ENCODE measurements at places on chromosomes 11 and 22.

- DNase-seq, result peak; percentile 10
These were observed 935.7 kb downstream of the BRD1 start for GRCh38 chr22:48891688-48892577.

DNA sequence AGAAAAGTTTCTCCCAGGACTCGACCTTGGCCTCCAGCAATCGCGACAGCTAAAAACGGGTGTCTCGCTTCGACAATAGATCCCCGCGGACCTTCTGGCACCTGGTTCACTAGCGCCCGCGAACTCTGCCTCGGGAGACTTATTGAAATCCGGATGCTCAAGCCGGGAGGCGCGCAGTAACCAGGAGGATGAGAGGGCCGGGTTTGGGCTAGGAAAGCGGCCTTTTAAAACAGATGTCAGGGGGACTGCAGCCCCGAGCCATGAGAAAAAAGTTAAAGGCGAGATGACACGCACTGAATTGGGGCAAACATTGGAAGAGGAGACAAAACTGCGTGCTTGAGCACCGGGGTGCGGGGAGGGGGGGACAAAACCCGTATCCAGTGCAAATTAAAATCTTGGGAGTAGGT lies 637 bp upstream of the ZBTB16 start:
- no peak for DNase-seq

- no peak for DNase-seq
These were observed 313.9 kb downstream of the TMEM135 start for GRCh38 chr11:87351676-87352075.

DNA sequence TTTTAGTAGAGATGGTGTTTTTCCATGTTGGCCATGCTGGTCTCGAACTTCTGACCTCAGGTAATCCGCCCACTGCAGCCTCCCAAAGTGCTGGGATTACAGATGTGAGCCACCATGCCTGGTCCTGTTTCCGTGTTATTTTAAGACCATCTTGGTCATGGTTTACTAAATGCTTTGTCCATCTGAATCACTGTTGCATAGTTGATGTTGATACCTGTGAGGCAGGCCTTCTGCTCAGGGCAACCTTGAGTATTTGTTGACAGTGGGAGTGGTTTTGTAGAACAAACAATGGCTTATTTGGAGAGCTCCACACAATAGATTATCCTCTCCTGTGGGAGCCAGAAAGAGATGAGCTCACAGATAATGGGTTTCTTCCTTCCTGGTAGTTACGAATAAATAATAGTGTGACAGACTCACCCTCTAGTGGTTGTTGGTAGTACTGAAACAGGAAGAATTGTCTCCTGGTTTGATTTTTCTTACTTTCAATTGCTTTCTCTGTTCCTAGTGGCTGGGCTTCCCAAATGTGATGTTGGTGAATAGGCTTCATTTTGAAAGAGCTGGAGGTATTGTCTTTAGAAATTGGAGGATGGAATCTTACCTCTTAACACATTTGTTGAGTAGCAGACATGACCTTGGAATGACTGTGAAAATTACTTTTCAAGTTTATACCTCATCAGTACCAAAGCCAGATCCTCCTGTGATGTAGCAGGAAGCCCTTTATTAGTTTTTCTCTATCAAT lies 39.0 kb downstream of the CTNND1 start:
- DNase-seq, result no peak

GRCh38 chr11:129277198-129277843 lies 85.2 kb upstream of the ARHGAP32 start:
- no peak for DNase-seq

DNA sequence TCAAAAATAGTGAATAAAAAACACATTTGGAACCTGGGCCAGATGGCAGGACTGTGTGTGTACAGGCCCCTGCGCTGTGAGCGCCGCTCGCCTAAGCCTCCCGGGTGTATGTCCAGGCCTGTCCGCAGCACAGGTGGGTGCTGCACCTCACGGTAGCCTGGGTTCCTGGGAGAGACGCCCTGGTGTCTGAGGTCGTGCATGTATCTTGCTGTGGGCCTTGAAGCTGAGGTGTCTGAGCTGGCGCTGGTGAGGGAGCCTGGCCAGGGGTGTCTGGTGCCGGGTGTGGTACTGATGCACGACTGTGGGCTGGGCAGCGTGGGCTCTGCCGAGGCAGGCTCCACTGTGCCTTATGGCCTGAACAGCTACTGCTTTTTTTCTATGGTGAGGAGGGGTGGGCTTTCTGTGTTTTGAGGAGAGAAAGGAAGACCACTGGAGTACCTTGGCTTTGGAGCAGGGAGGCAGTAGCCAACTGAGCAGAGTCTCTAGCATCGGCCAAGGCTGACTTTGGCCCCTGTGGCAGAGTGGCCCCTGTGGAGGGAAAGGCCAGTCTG lies 4.2 kb upstream of the ZDHHC8 start:
- no peak for DNase-seq

DNA sequence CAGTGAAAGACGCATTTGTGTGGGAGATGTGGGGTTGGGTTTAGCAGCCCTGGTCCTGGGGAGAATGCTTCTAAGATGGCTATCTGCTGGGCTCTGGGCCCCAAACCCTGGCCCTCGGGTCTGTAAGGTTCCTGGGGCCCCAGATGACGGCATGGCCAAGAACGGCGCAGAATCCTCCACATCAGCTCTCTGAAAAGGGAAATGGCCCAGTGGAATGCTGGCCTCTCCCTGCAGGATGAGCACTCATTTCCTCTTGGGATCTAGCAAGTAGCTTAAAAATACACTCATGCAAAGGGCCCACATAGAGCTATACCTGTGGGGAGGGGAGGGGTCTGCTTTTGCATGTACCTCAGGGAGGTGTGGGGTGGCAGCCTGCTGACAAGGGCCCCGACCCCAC lies 37.5 kb upstream of the LINC01488 start:
- DNase-seq, result no peak

DNA sequence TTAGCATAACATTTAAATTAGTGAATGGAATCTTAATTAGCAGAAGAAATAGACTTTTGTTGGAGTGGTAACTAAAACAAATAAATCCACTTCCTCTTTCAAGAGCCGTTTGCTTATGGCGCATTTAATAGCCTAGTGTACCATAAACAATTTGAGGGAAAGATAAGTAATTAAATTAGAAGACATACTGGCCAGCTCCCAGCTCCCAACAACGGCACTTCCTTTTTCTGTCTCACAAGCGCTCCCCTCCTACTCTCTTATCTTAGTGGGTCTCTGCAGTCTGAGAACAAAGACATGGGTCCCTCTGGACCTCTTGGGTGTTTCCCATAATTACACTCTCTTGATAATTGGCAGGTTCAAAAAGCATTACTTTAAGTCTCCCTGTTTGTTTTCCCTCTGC lies 146.0 kb downstream of the OPCML start:
- no peak for DNase-seq

- peak; percentile 40 for DNase-seq
These were observed 23.1 kb downstream of the MRGPRG start for GRCh38 chr11:3195251-3196160.

- DNase-seq, result no peak
These were observed 131.9 kb downstream of the SHANK2 start for GRCh38 chr11:71120471-71120896.

DNA sequence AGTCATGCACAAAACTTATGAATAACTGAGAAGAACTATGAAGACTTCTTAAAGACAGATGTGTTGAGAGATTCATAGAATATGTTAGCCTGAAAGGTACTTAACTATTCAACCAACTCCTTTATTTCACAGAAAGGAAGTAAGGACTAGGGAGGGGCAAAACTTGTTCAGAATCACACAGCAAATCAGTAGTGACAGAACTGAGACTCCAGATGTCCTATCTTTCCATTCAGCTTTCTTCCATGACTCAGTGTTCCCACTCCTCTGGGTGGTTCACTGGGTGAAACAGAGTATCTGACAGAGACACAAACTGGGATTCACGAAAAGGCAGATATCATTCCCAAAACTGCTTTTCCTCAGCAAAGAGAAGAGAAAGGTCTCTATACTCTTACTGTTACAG lies 1053.3 kb downstream of the DLG2 start:
- no peak for DNase-seq

GRCh38 chr11:128796270-128796669 lies 70.8 kb downstream of the KCNJ1 start:
- no peak for DNase-seq

- no peak for DNase-seq
These were observed 17.4 kb downstream of the KCTD21 start for GRCh38 chr11:78170874-78171549.

- DNase-seq, result no peak
These were observed 117.6 kb upstream of the THY1 start for GRCh38 chr11:119540370-119541125.

DNA sequence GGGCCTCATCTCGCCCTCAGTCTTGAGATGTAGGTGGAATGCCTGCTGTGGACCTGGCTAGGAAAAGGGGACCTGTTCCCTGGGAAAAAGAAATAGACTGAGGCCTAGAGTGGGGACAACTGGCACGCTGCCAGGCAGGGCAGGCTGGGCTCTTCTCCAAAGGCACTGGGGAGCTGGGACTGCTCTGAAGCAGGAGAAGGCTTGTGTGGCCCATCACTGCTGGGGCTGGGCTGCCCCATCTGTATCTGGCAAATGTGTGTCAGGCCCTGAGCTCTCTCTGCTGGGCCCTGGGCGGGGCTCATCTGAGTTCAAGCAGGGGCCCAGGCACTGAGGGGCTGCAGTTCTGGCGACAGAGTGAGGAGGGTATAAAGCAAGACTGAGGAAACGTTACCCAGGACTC lies 32.9 kb downstream of the ARVCF start:
- no peak for DNase-seq
